SK-MEL-5 (cell line): ENCODE measurements at places on chromosomes 12 and 14.

DNA sequence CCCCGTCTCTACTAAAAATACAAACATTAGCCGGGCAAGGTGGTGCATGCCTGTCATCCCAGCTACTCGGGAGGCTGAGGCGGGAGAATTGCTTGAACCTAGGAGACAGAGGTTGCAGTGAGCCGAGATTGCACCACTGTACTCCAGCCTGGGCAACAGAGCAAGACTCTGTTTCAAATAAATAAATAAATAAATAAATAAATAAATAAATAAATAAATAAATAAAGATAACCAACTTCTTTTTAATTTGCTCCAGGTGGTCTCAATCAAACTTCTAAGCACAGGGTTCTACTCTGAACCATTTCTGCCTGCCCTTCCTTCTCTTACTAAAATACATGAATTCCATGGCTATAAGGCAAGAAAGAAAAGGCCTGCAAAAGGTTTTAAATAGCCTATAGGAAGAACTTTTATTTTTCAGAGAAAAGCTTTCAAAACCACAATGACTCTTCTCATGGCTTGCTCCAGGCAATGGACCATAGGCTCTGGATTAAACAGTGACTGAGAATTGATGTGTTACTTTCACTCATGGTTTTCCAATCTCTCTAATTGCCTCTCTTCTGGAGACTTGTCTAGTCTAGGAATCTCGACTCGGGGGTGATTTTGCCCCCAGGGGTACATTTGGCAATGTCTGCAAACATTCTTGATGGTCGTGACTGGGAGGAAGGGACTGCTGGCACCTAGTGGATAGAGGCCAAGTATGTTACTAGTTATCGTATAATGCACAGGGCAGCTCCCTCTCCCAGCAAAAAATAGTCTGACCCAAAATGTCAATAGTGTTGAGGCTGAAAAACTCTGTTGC, 14.4 kb downstream of the IGF1 start:
- DNase-seq: no peak

DNA sequence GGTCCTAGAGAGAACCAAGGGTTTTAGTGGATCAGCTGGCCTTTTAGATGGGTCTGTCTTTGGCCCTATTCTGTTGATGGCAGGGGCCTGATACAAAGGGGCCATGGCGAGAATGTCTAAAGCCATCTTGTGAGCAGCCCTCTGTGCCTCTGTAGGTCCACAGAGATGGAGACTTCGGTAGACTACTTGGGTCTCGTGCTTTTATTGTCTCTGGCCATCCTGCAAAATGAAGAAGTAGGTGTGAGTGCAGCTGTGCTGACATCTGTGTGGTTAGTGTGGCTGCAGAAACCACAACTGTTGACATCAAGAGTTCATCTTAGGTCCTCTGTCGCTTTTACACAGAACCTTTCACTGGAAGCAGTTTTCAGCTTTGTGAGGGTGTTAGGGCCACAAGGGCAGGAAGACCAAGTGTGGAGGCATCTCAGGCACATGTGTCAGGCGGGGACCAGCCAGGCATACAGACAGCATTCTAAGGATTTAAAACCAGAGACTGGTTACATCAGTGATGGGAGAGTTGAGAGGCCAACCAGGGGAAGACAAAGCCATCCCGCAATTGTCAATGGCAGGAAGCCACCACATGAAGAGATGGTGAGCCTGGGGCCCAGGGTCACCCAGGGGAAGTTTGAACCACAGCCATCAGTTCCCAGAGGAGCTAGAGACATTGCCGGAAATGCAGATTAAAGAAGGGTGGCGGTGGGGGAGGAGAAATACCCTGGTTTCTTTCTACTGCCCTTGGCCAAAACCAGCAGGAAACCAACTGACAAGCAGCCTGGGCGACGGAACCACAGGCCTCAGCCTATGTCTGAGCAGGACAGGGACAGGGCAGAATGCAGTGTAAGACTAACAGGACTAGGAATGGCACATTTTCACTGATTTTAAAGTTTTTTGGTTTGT, 13.0 kb upstream of the TPCN1 start:
- no peak for DNase-seq

- DNase-seq: no peak
These were observed 92.7 kb upstream of the DNM1L start for GRCh38 chr12:32586390-32586789.

GRCh38 chr14:26597589-26598080, at the start of gene NOVA1:
Gene NOVA1, minus strand, starts transcription at chr14:26598033. Its CDS starts 597 bp downstream, at chr14:26597436.
- DNase-seq: no peak

DNA sequence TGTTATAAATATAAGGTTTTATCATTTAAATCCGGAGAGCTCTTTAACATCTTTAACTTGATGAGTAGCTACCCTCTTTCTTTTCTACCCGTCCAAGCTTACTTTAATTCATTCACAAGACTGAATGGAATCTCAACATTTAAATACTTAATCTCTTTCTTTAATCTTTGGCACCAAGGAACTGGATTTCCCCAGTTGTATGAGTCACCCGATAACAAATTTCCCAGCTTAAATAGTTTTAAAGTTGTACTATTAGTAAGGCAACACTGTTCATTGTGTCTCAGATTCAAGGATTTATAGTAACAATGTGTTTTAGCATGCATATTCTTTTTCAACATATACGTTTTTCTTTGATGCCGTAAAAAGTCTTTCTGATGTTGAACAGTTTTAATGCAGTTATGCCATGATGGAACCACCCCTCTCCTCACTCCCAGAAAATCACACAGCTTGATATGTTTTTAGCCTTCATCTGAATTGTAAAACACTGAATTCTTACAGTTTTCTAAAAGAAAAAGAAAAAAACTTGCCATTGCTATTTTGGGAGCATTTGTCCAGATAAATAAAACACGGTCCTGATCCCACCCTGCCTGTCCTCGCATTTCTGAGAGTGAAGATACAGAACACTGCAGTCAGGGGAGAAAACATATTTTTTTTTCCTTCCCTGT, 16.0 kb upstream of the LRP6 start:
- DNase-seq: no peak

DNA sequence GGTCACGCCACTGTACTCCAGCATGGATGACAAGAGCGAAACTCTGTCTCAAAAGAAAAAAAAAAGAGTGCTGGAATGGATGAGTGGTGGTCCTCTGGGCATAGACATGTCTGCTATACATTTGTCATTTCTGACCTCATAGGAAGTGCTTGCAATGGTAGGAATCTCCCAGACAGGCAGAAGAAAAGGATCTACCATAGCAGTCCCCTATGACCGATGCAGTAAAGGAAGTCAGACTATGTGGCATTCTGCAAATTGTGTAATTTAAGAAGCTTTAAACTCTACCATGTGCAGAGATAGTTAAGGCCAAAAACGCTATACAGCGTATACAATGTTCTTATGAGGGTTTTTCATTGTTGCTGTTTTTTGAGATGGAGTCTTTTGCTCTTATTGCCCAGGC, 24.7 kb upstream of the RAP1B start:
- DNase-seq: no peak

- DNase-seq: no peak
These were observed 1.4 kb upstream of the KIF5A start for GRCh38 chr12:57548488-57548887.

DNA sequence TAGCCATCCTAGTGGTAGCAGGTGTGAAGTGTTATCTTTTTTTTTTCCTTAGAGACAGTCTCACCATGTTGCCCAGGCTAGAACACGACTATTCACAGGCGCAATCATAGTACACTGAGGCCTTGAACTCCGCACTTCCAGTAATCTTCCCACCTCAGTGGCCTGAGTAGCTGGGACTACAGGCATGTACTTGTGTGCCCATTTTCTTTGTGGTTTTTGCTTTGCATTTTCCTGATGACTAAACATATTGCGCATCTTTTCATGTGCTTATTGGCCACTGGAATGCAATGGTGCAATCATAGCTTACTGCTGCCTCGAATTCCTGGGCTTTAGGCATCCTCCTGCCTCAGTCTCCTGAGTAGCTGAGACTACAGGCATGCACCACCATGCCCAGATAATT, 33.3 kb upstream of the GCH1 start:
- no peak for DNase-seq

DNA sequence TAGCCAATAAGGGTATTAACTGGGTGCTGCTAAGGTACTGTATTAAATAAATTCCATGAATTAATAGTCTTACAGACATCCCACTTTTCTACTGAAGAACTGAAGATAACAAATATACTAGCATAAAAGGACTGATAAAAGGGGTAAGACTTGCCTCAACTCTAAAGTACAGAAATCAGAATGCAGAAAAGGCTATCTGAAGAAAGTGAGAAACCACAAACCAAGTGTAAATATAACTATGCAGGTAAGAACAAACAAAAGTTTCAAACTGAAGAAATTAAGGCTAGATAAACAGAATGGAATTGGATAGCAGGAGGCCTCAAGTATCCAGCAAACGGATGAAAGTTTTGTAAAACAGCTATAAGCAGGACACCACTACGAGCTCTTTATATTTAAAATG, 29.5 kb downstream of the YAF2 start:
- no peak for DNase-seq

- no peak for DNase-seq
These were observed 856.6 kb upstream of the MGAT4C start for GRCh38 chr12:87112571-87113345.

GRCh38 chr14:25231004-25231403, 181.1 kb upstream of the STXBP6 start:
- no peak for DNase-seq
